Caki2 (cell line): ENCODE measurements at places on chromosomes 7 and 10.
A peak's percentile ranks its signal among the peaks of the same experiment; 100 is the strongest.

- DNase-seq: no peak
Observed at GRCh38 chr10:43118631-43119415, 19.4 kb upstream of the CSGALNACT2 start.

- DNase-seq: no peak
Observed at GRCh38 chr7:78770422-78771410, 682.8 kb downstream of the MAGI2 start.

GRCh38 chr10:50501478-50501877 is 122.3 kb downstream of the SGMS1 start:
- DNase-seq: no peak

DNA sequence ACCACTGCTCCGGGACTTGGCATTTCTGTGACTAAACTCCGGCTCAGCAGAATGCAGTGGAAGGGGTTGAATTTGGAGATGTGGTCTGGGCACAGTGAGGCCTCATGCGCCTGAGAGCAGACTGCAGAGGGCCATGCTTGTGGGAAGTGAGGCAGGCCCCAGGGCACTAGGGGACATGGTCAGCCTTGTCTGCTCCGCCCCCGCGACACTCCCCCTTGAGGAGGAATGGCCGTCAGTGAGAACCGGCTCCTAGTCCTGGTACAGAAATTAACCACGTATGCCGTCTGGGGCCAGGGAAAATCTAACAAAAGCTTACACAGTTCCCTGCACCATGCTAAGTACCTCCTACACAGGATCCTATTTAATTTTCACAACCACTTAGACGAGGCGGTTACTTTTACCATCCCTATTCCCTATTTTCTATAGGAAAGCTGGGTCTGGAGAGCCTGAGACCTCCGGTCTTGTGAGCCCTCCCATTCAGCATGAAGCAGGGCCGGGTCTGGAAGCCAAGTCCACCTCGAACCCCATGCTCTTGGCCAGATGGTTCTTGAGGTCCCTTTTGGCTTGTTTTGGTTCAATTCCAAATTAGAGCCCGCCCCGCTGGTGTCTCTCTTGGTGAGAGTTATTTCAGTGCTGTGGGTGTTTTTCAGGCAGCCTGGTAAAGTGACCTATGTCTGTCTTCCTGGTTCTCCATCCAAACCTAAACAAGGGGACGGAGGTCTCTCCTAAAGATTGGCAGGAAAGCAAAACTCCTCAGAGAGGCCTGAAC is 87.7 kb upstream of the PITRM1 start:
- no peak for DNase-seq

GRCh38 chr7:66505531-66506451 is 122.9 kb upstream of the KCTD7 start:
- no peak for DNase-seq

- DNase-seq: no peak
Observed at GRCh38 chr7:2610466-2610865, 21.3 kb upstream of the TTYH3 start.

DNA sequence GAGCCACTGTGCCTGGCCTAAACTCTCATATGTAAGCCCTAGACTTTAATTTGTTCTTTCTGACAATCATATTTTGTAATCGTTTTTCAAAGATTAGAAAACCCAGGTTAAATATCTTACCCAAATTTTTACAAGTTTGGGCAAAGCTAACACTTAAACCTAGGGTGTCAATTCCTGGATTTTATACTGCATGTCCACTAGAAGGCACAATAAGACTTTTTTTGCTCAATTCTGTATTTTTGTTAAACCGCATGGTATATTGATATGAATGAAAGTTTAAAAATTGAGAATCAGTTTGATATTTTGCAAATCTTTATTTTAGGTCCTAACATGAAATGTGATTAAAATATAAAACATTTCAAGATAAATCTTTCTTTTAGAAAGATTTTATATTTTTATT is 29.3 kb downstream of the DYNC2I1 start:
- DNase-seq: no peak

GRCh38 chr7:43077732-43078391 is 34.6 kb upstream of the HECW1 start:
- no peak for DNase-seq

DNA sequence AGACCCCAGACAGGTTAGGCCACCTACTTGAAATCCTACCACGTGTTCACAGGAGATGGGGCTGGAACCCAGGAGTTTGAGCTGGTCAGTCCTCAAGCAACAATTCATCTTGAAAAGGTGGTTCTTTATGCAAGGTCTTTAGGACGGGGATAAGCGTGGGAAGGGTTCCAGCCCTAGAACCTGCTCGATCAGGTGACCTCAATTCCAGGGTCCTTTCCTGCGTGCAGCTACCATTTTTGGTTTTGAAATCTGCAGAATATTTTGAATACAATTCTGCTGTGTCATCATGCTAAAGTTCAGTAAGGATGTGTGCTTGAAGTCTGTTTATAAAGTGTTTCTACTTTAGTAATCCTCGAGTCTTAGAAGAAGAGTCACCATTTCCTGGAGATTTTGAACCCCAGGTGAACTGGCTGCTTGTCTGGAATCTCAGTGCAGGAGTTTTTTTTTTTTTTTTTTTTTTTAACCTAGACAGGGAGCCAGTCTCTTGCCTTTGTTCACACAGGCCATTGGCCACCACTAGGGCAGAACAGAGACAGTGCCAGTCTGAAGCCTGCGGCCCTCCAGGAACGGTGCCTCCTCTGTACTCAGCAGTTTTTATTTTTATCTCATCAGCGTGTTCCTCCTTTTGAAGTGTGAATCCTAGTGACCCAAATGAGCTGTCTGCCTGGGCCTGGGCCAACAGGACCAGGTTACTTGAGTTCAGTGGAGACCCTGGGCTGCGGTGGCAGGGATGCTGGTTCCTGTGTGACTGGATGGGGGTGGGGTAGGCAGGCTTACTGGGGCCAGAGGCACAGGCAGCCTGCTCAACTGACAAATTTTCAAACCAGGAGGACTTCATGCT is 54.6 kb downstream of the EEPD1 start:
- peak; percentile 86 for DNase-seq
